Trophoblast cell (in vitro differentiated cells and primary cell): ENCODE measurements at places on chromosomes 7 and 10.

DNA sequence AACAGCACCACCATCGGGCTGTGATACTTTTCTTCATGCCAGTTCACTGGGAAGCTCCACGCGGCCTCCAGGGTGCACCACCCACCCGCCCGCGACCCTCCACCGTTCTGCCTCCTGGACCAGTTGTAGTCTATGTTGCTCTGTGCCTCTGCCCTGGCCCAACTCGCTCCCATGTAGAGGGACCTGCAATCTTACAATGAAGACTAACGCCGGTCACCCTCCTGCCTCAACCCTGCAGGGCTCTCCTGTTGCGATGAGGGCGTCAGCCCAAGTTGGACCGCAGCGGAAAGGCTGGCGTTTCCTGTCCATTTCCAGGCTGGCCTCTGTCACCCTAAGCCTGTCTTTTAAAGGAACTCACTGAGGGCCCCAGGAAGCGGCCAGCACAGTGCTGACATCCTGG lies 34.9 kb downstream of the IL15RA start:
- H3K27ac ChIP-seq = no peak overlapping the region
- no peak for DNase-seq
- peaks cover 10% of the 10 kb centered on the region for H3K4me1 ChIP-seq

DNA sequence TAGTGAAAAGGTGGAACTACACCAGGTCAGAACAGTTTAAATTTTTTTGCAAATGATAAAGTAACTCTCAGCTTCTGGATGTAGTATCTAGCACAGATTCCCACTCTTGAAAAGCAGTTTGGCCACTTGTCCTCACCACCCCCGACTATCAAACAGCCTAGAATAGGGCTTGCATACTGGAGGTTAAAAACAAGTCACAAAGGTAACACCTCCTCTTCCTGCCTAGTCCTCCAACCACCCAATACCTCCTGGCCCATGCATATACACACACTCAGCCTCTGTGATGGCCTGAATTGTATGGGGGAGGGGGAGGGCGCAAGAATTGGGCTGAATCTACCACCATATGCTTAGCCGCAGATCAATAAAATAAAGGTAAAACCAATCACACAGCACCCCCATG lies 5.7 kb downstream of the SKAP2 start:
- H3K27ac ChIP-seq = no peak overlapping the region
- H3K4me1 ChIP-seq = peaks cover 6% of the 10 kb centered on the region
- no peak for DNase-seq

DNA sequence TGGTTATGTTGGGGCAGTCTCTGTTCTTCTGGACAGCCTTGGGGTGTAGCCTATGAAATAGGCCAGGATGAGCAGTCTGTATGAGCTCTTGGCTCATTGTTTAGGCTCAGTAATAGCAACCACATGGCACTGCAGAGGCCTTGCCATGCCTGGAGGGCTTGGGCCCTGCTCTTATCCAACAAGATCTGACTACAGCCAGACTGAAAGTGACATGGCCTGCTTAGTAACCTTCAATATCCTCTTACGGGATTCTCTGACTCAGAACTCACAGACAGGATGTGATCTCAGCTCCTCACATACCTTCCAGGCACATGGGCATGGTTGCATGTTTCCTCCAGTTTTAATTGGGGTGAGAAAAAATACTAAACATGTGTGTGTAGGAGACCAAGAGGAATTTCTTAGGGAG lies 289.3 kb downstream of the PTEN start:
- no peaks in the 10 kb centered on the region for H3K27me3 ChIP-seq
- no peak overlapping the region for H3K4me3 ChIP-seq
- peak overlapping the region; percentile 73 for H3K27ac ChIP-seq

- H3K36me3 ChIP-seq = no peaks in the 10 kb centered on the region
- H3K4me1 ChIP-seq = no peaks in the 10 kb centered on the region
- no peak overlapping the region for H3K4me3 ChIP-seq
- H3K27ac ChIP-seq = no peak overlapping the region
- no peak for DNase-seq
- no peaks in the 10 kb centered on the region for H3K27me3 ChIP-seq
Measured at GRCh38 chr7:131383417-131384285, 56.0 kb downstream of the MKLN1 start.

DNA sequence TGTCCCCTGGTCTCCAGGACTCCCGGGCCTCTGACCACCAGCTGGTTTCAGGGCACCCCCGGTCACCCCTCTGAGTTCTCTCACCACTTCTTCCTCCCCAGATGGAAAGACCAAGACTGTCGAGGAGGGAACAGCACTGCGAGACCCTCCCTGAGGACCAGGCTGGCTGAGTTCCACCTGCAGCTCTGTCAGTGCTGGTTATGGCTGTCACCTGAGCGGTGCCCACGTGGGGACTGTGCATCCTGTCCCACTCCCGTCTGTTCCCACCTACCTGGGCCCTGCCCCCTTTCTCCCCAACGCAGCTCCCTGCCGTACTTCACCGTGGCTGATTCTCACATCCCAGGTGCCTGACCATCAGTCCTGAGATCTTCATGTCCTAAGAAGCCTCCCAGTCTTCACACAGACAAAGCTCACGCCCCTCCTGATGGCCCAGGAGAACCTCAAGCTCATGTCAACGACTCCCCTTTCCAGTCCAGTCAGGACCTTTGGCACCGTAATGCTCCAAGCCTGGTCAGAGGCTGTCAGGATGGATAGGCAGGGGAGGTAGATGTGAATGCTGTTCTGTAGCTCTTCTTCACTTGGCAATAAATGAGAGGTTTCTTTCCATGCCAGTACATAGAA lies 159.7 kb downstream of the USP6NL start:
- H3K36me3 ChIP-seq = no peaks in the 10 kb centered on the region
- no peaks in the 10 kb centered on the region for H3K4me1 ChIP-seq
- no peak overlapping the region for H3K27ac ChIP-seq
- H3K4me3 ChIP-seq = no peak overlapping the region

- H3K27me3 ChIP-seq = no peaks in the 10 kb centered on the region
- no peaks in the 10 kb centered on the region for H3K36me3 ChIP-seq
- H3K27ac ChIP-seq = no peak overlapping the region
- H3K4me3 ChIP-seq = no peak overlapping the region
- H3K4me1 ChIP-seq = no peaks in the 10 kb centered on the region
Measured at GRCh38 chr10:48947690-48948469, 8.2 kb upstream of the LRRC18 start.

- H3K36me3 ChIP-seq = no peaks in the 10 kb centered on the region
- no peaks in the 10 kb centered on the region for H3K27me3 ChIP-seq
- H3K27ac ChIP-seq = no peak overlapping the region
- peaks cover 2% of the 10 kb centered on the region for H3K4me1 ChIP-seq
- DNase-seq = no peak
Measured at GRCh38 chr7:70410134-70410750, 721.7 kb upstream of the GALNT17 start.

- DNase-seq = no peak
- H3K27me3 ChIP-seq = no peaks in the 10 kb centered on the region
- no peak overlapping the region for H3K27ac ChIP-seq
Measured at GRCh38 chr7:30322271-30323005, 38.0 kb downstream of the ZNRF2 start.

DNA sequence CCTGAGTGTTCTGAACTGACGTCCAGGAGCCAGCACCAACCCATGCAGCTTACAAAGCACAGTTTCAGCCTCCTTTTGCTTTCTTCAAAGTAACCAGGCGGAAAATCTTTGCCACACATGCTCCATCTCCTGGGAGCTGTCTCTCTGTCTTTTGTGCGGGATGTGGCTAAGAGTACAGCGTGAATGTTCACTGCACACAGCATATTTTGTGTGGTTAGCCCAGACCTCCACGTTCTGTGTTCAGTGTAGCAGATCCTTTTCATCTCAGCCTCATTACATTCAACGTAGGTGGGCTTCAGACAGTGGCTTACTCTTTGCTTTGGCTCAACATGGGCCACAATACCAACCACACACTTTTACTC lies 200.8 kb downstream of the TNS3 start:
- no peak for DNase-seq
- no peaks in the 10 kb centered on the region for H3K27me3 ChIP-seq
- peaks cover 26% of the 10 kb centered on the region for H3K4me1 ChIP-seq
- no peak overlapping the region for H3K4me3 ChIP-seq

- H3K27ac ChIP-seq = no peak overlapping the region
- no peaks in the 10 kb centered on the region for H3K27me3 ChIP-seq
- DNase-seq = no peak
- H3K4me1 ChIP-seq = no peaks in the 10 kb centered on the region
- H3K36me3 ChIP-seq = no peaks in the 10 kb centered on the region
Measured at GRCh38 chr7:100374601-100375000, 1.3 kb downstream of the PILRA start.

DNA sequence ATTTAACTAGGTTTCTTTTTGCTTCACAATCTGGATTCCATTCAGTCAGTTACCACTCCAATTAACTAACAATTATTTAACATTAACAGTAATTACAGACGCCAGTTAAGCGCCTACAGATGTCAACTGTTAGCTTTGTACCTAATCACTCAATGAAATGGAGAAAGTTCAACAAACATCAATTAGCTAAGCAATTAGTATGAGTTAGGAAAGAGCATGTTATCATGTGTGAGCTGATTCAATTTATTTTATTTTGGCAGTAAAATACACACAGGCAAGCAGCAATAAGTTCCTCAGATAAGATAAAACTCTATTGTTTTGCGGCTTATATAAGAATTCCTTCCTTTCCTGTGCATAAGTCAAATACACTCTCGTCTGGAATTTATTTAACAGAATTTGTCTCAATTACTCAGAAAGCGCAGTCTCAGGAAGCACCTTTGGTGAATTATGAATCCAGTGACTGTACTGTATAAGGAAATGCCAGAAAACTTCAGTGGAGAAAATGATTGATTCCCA lies 427.1 kb upstream of the GALNT17 start:
- DNase-seq = no peak
- no peaks in the 10 kb centered on the region for H3K4me1 ChIP-seq
- H3K4me3 ChIP-seq = no peak overlapping the region
- H3K27ac ChIP-seq = no peak overlapping the region
- H3K27me3 ChIP-seq = no peaks in the 10 kb centered on the region

- H3K27ac ChIP-seq = no peak overlapping the region
- DNase-seq = no peak
- H3K4me1 ChIP-seq = no peaks in the 10 kb centered on the region
- H3K36me3 ChIP-seq = no peaks in the 10 kb centered on the region
- no peak overlapping the region for H3K4me3 ChIP-seq
- no peaks in the 10 kb centered on the region for H3K27me3 ChIP-seq
Measured at GRCh38 chr7:105990141-105990540, 27.1 kb downstream of the CDHR3 start.

- H3K27me3 ChIP-seq = no peaks in the 10 kb centered on the region
- H3K4me1 ChIP-seq = no peaks in the 10 kb centered on the region
- no peak overlapping the region for H3K4me3 ChIP-seq
- DNase-seq = no peak
- no peaks in the 10 kb centered on the region for H3K36me3 ChIP-seq
Measured at GRCh38 chr7:150755473-150756099, 18.4 kb downstream of the GIMAP5 start.

- DNase-seq = no peak
- no peaks in the 10 kb centered on the region for H3K27me3 ChIP-seq
- peak overlapping the region; percentile 76 for H3K27ac ChIP-seq
- H3K4me3 ChIP-seq = peak overlapping the region; percentile 97
Measured at GRCh38 chr7:77797734-77798393, 370 bp downstream of the TMEM60 start.

GRCh38 chr10:133532871-133533270 lies 5.7 kb downstream of the CYP2E1 start:
- no peaks in the 10 kb centered on the region for H3K4me1 ChIP-seq
- H3K27ac ChIP-seq = no peak overlapping the region
- H3K27me3 ChIP-seq = no peaks in the 10 kb centered on the region
- no peaks in the 10 kb centered on the region for H3K36me3 ChIP-seq

DNA sequence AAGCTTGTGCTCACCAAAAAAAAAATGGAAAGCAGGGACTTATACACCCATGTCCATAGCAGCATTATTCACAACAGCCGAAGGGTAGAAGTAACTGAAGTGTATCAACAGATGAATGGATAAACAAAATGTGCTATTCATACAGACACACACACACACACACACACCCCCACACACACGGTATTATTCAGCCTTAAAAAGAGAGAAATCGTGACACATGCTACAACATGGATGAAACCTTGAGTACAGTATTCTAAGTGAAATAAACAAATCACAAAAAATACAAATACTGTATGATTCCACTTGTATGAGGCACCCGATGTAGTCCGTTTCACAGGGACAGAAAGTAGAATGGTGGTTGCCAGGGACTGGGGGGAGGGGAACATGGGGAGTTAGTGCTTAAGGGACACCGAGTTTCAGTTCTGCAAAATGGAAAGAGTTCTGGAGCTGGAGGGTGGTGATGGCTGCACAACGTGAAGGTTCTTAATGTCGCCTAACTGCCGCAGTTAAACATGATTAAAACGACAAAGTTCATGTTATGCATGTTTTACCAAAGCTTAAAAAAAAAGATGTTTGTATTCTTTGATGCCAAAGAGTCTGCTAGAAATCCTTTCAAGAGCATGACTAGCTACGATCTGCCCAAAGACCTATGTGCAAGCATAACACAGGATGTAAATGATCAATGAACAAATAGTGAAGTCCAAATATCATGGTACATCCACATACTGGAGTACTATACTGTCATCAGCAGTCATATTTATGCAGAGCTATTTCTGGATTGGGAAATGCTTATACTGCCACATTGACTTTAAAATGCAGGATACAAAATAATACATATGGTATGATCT lies 7.2 kb downstream of the TNS3 start:
- no peak overlapping the region for H3K4me3 ChIP-seq
- H3K4me1 ChIP-seq = peaks cover 56% of the 10 kb centered on the region
- peak overlapping the region; percentile 90 for H3K27ac ChIP-seq

DNA sequence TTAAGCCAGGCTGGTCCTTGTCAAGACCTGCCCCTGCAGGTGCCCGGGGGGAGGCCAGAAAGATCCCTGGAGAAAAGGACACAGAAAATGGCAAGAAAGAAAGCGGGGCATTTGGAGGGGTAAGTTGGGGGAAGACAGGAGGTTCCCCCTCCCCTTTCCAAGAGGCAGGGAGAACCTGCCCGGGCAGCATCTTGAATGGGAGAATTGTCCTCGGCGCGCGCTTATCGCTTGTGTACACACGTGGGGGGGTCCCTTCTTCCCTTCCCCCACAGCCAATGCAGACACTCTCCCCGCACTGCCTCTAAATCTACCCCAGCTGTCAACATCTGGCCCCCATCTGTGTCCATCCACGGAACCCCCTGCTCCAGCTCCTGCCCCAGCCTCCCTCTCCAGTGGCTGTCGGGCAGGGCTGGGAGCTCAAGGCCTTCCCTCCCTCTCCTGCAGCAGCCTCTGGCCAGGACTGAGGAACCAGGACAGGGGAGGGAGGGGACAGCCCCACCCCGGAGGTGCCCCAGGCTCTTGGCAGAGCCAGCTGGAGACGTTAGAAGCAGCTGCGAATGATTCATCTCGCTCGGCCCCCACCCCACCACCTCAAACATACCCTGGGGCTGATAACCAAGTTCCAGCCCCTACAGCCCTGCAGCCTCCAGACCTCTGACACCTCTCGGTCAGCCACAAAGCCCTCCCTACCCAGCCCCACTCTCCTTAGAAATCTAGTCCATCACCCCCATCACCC lies 25.3 kb downstream of the EPHB4 start:
- H3K4me3 ChIP-seq = no peak overlapping the region
- no peaks in the 10 kb centered on the region for H3K27me3 ChIP-seq
- peak; percentile 96 for DNase-seq
